ENCODE measurements at places on chromosomes 11 and 22.

GRCh38 chr11:36394926-36395325 lies 98.8 kb downstream of the PRR5L start:
- DNase-seq: no peak

GRCh38 chr22:24380220-24380904 lies 47.0 kb upstream of the ADORA2A start:
- DNase-seq: peak; percentile 58

DNA sequence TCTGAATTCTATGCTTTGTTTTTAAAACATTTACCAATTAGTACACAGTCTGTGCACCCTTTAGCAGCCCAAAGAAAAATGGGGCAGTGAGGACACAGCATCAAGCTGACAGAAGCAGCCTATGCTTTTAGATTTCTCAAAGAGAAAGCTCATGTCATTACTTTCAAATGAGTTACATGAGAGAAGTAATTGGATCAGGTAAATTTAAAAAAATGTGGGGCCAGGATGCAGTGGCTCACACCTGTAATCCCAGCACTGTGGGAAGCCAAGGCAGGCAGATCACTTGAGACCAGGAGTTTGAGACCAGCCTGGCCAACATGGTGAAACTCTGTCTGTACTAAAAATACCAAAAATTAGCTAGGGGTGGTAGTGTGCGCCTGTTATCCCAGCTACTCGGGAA lies 57.7 kb downstream of the APOL5 start:
- DNase-seq: no peak

- peak; percentile 40 for DNase-seq
Measured at GRCh38 chr22:33519071-33519973, 401.0 kb downstream of the LARGE1 start.

DNA sequence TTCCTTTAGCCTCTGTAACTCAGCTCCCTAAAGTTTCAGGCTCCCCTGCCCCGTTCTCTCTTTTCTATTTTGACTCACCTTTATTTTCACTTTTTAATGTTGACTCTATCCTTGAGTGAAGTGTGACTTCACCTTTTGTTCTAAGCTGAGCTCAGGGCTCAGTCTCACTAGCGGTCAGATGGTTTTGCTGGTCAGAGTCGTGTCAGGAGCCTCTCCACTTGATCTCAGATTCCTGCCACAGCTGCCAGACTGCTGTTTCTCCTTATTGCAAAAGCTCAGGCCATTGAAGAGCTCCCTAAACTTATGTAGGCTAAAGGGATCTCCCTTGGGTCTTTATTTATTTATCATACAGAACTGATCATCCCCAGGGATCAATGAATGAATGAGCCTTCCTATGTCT lies 13.7 kb upstream of the POU2AF2 start:
- no peak for DNase-seq

- DNase-seq: no peak
Measured at GRCh38 chr11:80182901-80183300, 742.1 kb upstream of the TENM4 start.

DNA sequence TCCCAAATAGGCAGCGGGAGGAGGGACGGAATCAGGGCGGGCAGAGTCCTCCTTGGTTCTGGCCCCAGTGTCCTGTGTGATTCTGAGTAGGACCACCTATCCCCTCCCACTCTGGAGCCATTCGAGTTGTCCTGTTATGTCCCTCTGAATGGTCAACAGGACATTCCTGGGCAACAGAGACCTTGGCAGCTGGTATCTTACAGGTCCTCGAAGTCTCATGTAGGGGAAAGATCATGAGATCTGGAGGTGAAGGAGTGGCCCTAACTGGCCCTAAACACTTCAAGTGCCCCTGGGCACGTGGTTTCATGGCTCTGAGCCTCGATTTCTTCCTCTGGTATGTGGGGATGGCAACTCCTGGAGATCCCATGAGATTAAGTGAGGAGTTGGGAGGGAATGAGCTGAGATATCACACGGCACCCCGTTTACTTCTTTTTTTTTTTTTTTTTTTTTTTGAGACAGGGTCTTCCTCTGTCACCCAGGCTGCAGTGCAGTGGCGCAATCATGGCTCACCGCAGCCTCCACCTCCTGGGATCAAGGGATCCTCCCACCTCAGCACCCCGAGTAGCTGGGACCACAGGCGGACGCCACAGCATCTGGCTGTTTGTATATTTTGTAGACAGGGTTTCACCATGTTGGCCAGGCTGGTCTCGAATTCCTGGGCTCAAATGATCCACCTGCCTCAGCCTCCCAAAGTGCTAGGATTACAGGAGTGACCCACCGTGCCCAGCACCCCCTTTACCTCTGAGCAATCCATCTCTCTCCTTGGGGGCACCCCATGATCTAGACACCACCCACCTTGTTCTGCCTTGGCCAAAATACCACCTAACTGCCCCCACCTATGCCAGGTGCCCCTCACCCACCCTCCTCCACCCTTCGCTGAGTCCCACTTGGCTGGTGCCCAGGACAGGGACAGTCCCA lies 6.8 kb downstream of the LIF start:
- no peak for DNase-seq
